ENCODE measurements at places on chromosomes 12 and 14.

GRCh38 chr12:111409780-111410430 lies 4.2 kb downstream of the SH2B3 start:
- no peak for DNase-seq

DNA sequence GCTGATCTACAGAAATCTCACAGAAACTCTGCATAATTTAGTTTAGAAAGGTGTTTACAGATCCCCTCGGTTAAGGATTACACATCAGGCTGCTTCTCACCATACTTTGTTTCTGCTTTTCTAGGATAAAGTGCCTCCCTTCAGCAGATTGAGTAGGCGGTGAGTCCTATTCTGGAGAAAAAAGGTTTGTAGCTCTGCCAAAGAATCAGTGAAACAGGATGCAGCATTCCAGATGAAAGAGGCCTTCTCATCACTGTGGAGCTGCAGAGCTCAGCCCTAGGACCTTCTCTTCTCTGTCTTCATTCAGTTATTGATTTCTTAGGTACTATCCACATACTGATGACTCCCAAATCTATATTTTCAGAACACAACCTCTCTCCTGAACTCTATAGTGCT lies 155.5 kb upstream of the KRR1 start:
- no peak for DNase-seq

DNA sequence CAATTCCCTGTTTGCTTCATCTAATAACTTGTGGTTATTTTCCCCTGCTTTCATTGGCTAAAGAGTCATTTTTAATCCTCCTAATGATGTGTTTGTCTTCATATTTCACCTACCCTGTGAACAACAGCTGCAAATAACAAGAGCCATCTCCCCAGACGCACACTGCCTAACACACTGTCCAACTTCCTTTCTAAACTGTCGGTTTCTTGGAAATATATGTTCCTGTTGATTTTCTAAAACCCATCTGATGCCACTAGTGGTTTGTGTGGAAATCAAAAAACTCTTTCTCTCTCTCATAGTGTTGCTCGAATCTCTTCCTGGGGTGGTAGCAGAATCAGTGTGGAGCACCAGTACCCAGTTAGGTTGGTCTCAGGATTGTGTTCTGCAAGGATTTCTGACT lies 226.9 kb downstream of the EPS8 start:
- DNase-seq: no peak

- no peak for DNase-seq
Measured at GRCh38 chr12:1504895-1505311, 89.5 kb downstream of the FBXL14 start.

- DNase-seq: peak; percentile 66
Measured at GRCh38 chr14:99605299-99605961, 1.4 kb upstream of the CCDC85C start.

DNA sequence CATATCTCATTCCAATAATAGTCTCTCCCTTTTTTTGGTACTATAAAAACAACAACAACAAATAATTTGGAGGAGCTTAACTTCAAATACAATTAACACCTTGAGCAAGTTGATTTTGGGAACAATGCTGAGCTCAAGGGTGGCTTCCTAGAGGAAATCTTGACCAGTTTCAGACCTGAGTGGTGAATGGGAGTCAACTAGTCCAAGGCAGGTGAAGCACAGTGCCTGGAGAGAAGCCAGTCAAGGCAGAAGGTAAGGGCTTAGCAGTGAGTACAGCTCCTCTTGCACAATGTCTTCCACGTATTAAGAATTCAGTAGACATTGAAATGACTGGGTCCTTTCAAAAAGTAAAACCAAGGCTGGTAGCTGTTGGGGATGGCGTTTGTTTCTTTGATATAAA lies 444.8 kb downstream of the ATP23 start:
- DNase-seq: no peak

- DNase-seq: no peak
Measured at GRCh38 chr12:78994168-78994791, 129.7 kb downstream of the SYT1 start.

- no peak for DNase-seq
Measured at GRCh38 chr12:120874547-120875245, 29.5 kb downstream of the SPPL3 start.

DNA sequence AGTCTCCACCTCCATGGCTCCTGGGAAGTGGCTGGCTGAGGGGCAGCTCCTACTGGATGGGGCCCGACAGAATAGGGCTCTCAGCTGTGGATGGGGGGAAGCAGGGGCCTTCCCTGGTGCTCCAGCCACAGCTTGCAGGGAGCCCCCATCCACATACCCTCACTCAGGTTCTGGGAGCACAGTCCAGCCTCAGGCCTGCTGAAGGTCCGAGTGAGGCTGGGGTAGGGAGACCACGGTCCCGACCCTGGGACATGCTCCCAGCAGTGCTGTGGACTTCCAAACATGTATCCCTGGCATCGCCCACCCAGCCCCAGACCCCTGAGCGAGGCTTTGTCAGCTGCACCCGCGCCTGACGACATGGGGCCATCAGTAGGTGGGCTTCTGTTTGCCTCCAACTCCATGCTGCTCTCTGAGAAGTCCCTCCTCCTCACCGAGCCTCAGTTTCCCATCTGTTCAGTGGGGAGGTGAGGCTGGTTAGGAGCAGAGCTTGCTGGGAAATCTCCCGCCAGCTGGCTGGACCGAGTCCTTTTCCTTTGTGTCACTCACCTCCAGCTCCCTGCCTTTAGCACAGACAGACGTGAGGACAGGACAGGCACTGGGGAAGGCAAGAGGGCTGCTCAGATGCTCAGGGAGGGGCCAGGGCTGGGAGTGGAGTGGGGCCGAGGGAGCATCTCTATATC lies 9.1 kb upstream of the ATG101 start:
- DNase-seq: no peak

Data from stimulated activated CD8-positive, alpha-beta memory T cell treated with anti-CD3 and anti-CD28 coated beads, Interleukin-4, amount 100 ng/mL, for 24 hours (primary cell).